ENCODE measurements at places on chromosomes 6 and 20. TPM values are rescaled to one million over a fixed set of nuclear protein-coding genes. Genes with fewer than 3 reads are reported as not detected.

DNA sequence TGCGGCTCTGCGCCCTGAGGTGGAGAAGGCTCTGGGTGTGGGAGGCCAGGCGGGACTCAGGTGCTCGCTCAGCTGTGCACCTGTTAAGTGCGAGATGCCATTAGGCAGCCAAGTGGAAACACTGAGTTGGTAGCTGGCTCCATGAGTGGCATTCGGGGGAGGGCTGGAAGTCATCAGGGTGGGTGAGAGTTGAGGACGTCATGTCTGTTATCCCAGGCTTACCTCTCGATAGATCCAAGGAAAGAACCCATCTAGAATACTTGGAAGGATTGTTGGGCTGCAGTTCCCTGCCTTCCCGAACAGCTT, 41.3 kb downstream of the TAF8 start:
- DNase-seq, result no peak

- no peak for DNase-seq
Observed at GRCh38 chr20:50368386-50368785, 141.8 kb upstream of the PTPN1 start.

DNA sequence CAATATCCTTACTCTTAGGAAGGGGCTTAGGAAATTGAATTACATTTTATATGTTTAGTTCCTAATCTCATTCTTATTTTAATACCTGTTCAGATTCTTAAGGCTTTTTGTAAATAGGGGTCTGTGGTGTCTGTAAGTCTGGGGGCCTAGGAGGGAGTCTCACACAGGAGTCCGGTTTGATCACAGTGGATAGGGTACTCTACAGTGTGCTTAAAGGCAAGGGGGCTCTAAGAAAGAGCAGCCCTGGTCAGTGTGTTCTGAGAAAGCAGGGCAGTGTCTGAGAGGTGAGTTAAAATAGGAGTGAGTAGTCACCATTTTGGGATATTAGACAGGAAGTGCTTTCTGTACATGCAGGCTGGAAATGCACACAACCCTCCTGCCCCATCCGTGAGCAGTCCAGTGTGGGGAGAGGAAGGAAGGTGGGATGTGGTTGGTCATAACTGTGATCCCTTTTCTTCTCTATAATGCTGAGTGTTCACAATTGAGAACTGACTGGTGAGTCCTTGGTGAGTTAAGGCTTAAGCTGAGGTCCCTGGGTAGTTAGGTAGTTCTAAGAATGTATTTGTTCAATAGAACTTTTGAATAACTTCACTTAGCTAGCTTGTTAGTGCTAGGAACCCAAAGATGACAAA, 50.0 kb downstream of the CDKAL1 start:
- DNase-seq, result no peak

DNA sequence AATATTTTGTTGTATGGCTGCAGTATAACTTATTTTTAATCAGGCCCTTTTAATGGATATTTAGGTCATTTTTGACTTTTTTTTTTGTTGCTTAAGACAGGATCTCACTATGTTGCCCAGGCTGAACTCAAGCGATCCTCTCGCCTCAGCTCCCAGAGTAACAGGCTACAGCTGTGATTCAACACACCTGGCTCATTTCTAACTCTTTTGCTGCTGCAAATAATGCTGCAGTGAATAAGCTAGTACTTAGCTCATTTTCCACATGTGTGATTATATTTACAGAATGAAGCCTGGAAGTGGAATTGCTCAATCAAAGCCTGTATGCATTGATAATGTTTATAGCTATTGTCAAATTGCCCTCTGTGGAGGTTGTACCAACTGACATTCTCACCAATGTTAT, 1.1 kb downstream of the GTSF1L start:
- no peak for DNase-seq

- DNase-seq, result no peak
Observed at GRCh38 chr6:45445364-45445748, 67.6 kb upstream of the SUPT3H start.

- no peak for DNase-seq
Observed at GRCh38 chr6:169964486-169965180, 213.2 kb downstream of the ERMARD start.

- DNase-seq, result no peak
Observed at GRCh38 chr6:10272591-10272990, 142.3 kb downstream of the TFAP2A start.

DNA sequence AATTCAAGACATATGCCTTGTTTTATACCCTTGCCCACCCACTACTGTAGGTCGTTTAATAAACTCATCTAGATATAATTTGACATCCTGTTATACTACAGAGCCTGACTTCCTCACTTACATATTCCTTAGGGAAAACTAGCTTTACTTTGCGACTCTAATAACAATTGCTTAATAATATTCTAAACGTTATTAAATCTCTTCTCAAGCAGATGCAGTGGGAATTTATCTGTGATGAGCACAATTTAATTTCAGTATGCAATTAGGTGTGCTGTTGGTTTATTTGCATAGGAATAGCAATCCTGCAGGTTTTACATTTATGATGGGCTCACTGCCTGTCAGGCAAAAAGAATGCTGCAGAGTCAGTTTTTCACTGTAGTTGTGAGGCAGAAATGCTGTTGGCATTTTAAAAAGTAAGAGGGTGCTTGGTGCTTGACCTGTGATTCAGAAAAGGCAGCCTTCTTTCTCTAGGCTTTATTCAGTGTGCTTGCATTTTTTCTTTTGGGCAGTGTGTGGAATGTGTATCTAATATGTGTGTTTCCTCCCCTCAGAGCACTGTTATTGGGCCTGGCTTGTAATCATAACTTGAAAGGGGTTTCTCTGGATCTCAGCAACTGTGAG, 152.3 kb upstream of the SCGN start:
- DNase-seq, result no peak

GRCh38 chr20:20491110-20491783, 123.3 kb downstream of the INSM1 start:
- no peak for DNase-seq

DNA sequence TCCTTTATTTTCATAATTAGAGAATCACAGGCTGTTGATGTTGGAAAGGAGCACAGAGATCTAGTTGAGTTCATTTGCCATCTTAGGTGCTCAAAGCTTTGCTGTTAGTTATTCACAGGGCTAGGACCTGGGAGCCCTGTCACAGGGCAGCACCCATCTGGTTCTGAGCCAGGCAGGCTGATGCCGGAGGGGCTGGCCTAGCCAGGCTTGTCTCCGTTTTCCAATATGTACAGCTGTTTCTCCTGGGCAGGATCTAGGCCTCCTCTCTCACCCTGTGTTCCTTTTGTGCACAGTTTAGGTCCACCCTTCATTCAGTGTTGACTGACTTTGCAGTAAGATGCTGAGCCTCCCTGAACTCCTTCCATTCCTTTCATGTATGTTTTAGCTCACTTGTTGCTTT, 33.4 kb downstream of the LRRC1 start:
- DNase-seq, result no peak

DNA sequence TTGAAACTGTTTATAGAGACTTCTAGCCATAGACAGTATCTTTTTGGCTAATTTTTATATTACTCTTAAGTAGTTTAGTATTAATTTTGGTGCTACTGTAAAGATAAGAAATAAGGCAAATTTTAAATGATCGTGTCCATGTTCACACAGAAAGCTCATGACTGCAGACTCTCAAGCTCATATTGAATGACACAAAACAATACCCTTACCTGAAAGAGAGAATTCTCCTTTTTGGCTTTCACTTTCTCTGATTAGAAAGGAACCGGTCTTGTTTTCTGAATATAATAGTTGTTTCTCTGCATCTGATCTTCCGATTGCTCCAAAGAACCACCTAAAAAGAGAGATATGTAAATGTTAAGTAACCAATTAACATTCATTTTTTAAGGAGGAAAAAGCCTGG, 57.0 kb downstream of the FRK start:
- no peak for DNase-seq

DNA sequence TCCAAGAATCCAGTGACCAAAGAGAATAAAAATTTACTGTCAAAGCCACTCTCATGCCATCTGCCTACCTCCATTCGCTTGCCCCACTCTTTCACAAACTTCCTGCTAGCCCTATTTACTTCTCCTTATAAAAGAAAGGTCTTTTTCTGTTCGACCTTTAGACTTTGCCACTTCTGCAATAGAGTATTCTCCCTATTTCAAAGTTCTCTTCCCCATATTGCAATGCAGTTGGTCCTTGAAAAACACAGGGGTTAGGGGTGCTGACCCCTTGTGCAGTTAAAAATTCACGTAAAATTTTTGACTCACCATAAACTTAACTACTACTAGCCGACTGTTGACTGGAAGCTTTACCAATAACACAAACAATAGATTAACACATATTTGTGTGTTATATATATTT, 15.0 kb downstream of the CCN2 start:
- DNase-seq, result no peak

GRCh38 chr6:144160431-144161005, 10.2 kb downstream of the STX11 start:
- no peak for DNase-seq

- no peak for DNase-seq
Observed at GRCh38 chr6:130098317-130098716, 79.9 kb downstream of the L3MBTL3 start.

- no peak for DNase-seq
Observed at GRCh38 chr6:35365594-35366203, 23.3 kb downstream of the PPARD start.

- no peak for DNase-seq
Observed at GRCh38 chr6:115137910-115138309, 795.1 kb upstream of the HS3ST5 start.

DNA sequence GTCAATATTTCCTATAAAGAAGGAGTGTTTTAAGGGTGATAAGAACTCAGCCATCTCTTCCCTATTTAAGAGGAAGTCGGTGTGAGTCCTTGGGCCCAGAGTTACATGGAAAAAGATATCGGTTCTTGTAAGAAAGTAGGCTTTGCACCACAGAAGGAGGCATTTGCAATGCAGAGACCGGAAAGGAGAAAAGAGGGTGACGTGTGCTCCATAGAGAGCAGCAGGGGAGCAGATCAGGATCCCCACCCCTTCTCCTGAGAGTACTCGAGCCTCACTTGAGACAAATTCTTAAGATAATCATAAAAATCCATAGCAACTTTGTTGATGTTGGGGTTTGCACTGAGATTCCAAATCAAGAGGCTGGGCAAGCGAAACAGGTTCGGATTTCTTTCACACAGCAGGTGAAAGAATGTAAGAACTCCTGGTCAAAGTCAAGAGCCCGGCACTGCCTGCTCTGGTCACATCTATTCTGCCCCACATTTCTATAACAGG, 27.8 kb downstream of the FOXA2 start:
- no peak for DNase-seq

- no peak for DNase-seq
Observed at GRCh38 chr6:142906945-142907470, 38.0 kb downstream of the HIVEP2 start.

GRCh38 chr20:50585678-50586077, 75.5 kb downstream of the PTPN1 start:
- no peak for DNase-seq

The SENP6 gene
- total RNA-seq, result 103 TPM

The CST4 gene
- total RNA-seq, result not detected

The NDRG3 gene
- total RNA-seq, result 32.3 TPM

The LBP gene
- total RNA-seq, result 0.48 TPM

The RNF8 gene
- 46.2 TPM for total RNA-seq

The MUC21 gene
- not detected for total RNA-seq

The C20orf173 gene
- not detected for total RNA-seq

The LAMP5 gene
- total RNA-seq, result 0.31 TPM

The KIF25 gene
- total RNA-seq, result 2.0 TPM

The SLC44A4 gene
- 2.5 TPM for total RNA-seq

The FOXF2 gene
- not detected for total RNA-seq

The TRERF1 gene
- 22.8 TPM for total RNA-seq

The ULBP1 gene
- total RNA-seq, result 0.60 TPM

The FNDC1 gene
- 0.30 TPM for total RNA-seq

Measured in H1 (cell line).